Type B pancreatic cell (in vitro differentiated cells): ENCODE measurements at places on chromosomes 1 and 21. TPM values are rescaled to one million over a fixed set of nuclear protein-coding genes. Genes with fewer than 3 reads are reported as not detected.

Gene TGFB2
- 18.4 and 207 TPM in 2 replicates for total RNA-seq

GRCh38 chr1:223776075-223776814 is 63.9 kb downstream of the CAPN2 start:
- DNase-seq: no peak

- DNase-seq: no peak
These were observed 9.7 kb upstream of the PRELP start for GRCh38 chr1:203465948-203466347.

DNA sequence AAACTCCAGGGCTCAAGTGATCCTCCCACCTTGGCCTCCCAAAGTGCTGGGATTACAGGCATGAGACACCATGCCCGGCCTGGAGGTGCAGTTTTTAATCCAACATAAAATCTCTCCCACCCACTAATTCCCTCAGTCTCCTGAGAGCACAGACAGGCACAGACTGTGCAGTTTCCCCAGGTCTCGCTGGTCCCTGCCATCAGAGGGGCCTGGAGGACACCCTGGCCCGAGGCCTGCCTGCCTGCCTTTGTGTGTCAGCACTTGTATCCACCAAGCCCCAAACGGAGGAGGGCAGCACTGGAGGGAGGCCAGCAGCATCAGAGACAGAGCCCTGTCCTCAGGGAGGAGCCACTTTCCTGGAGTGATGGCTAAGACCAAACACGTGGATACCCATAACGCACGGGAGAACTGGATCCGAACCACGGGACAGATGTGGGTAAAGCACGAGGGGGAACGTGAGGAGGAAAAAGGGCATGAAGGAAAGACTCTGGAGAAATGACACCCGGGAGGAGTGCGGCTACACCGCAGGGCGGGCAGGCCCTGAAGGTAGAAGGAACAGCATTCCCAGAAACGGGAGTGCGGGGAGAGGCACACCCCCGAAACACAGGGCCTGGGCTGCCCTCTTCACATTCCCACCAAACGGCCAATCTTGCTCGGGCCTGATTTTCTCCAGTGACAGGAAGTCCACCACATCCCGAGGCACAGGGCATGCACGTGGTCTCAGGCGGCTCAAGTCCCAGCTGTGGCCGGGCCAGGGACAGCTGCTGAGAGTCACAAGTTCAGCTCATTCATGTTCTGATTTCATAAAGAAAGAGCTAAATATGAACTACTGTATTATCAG is 29.7 kb downstream of the NPHP4 start:
- no peak for DNase-seq

- DNase-seq: no peak
These were observed 19.0 kb downstream of the ESPN start for GRCh38 chr1:6443339-6444115.

DNA sequence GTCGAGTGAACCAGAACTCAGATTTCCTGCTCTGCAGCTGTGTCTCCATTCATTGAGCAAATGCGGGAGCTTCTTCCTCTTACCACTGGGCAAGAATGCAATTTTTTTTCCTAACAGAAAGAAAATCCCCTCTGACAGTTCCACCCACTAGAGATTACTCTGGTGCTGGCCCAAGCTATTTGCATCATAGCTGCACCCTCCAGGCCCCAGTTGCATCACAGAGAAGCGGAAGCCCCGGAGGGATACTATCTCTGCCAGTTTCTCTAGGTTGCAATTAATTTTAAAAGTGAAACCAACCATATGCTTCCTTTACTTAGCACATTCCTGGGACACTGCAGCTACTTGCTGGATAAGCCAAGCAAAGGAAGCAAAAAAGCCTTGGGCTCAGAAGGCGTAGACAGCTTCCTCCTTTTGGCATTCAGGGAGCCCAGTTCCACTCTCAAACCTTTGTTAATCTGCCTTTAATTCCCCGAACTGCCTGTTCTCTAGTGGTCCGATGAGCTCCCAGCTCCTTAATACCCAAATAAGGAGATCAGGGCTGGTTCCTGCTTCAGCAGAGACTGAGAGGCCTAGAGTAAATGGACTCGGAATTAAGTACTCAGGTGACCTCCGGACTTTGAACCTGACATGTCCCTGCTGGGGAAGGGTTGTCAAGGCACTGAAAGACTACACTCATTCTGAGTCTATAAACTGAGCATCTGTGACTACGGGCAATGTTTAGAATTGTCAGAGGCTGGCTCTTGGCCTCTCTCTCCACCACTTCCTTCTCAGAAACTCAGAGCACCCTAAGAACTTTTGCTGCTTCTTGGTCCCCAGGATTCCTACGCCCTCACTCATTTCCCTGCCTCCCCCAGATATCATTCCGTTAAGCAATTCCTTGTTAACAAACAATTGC is 72.5 kb upstream of the TNFSF18 start:
- DNase-seq: no peak

GRCh38 chr1:199089393-199090122 is 450.7 kb downstream of the PTPRC start:
- DNase-seq: no peak

DNA sequence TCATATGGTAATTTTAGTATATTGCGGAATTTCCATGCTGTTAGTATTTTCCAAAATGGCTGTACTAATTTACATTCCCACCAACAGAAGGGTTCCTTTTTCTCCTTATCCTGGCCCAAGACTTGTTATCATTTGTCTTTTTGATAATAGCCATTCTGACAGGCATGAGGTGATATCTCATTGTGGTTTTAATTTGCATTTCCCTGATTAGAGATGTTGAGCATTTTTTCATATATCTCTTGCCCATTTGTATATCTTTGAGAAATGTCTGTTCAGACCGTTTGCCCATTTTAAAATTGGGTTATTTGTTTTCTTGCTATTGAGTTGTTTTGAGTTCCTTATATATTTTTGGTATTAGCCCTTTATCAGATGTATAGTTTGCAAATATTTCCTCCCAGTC is 14.0 kb downstream of the CAPZA1 start:
- no peak for DNase-seq

DNA sequence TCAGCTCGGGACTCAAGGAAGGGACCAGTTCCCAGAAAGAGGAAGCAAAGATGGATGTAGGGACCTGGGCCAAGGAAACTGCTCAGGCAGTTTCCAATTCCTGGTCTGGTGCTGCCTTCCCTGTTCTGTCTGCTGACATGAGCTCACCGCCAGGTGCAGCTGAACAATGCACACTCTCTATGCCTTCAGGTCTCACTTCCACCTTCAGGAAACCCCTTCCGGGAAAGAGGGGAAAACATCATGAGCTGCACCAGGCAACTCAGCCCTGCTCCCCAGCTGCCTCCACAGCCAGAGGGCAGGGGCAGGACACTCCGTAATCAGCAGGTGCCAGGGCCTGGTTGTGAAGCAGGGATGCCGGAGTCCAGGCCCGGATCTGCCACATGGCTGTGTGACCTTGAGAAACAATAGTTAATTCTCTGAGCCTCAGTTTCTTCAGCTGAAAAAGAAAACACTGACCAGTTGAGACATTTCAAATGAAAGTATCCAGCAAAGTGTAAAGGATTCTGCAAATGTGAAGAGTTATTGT is 27.8 kb downstream of the SMIM12 start:
- no peak for DNase-seq

Gene GPR52
- 0.43 and 0.94 TPM in 2 replicates for total RNA-seq
